ENCODE measurements at places on chromosomes 13 and 19.

DNA sequence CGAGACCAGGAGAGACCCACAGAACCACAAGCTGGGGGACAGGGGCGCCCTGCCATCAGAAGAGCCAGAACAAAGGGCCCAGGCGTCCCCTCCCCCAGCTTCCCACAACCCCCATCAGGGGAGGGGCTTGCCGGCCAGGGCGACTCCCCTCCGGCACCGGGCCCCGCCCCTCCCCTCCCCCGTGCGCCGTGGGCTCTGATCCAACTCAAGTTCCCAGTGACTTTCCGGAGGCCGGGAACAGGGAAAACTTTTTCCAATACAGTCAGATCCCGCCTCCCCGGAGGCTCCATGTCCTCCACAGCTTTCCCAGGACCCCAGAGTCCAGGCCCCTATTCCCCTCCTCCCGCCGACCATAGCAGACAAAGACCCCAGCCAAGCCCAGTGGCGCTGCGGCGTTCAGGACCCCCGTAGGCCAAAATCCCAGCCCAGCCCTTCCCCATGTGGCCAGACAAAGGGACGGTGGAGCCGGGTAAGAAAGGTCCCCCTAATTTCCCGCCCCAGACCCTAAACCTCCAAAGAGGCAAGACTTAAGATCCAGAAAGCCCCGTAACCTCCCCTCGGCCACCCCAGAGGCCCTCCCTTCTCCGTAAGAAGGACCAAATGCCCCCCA, 673 bp downstream of the TEAD2 start:
- DNase-seq = peak; percentile 73

DNA sequence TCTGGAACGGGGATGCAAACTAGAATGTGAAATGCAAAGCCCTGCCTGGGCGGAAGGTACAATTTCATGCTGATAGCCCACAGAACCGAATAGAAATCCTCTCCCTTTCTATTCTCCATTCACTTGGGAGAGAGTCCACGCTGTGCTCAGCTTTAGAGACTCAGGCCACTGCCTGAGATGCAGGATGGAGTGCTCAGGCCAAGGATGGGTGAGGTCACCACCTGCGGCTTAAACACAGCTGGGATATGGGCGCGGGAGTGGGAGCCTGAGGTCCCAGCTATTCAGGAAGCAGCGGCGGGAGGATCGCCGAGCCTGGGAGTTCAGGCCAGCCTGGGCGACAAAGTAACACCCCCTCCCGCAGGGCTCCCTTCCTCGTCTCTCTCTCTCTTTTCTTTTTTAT, 446 bp upstream of the ZNF83 start:
- DNase-seq = peak; percentile 74

- no peak for DNase-seq
Observed at GRCh38 chr13:111368091-111368490, 47.6 kb downstream of the TEX29 start.

DNA sequence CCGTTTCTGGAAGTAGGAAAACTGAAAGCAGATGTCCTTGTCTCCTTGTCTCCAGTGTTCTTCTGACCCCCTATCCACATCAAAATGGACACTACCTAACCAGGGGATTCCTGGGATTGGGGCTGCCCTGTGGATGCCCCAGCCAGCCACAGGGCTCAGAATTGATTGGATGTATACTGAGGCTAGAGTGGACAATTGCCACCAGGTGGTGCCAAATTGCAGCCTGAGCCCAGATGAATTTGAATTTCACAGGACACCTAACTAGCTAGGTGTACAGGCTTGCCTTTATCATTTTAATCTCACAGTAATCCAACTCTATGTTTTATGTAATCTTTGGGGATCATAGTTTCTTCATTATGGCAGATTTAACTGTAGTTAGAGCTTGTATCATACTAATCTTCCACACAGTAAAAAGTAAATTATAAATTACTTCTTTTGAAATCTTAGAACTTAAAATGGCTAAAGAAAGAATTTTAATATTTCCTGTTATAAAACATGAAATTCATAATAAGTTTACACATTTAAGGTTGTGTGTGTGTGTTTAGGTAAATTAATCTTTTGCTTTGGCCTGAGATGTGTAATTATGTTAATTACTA, 58.0 kb downstream of the PIBF1 start:
- DNase-seq = peak; percentile 20

DNA sequence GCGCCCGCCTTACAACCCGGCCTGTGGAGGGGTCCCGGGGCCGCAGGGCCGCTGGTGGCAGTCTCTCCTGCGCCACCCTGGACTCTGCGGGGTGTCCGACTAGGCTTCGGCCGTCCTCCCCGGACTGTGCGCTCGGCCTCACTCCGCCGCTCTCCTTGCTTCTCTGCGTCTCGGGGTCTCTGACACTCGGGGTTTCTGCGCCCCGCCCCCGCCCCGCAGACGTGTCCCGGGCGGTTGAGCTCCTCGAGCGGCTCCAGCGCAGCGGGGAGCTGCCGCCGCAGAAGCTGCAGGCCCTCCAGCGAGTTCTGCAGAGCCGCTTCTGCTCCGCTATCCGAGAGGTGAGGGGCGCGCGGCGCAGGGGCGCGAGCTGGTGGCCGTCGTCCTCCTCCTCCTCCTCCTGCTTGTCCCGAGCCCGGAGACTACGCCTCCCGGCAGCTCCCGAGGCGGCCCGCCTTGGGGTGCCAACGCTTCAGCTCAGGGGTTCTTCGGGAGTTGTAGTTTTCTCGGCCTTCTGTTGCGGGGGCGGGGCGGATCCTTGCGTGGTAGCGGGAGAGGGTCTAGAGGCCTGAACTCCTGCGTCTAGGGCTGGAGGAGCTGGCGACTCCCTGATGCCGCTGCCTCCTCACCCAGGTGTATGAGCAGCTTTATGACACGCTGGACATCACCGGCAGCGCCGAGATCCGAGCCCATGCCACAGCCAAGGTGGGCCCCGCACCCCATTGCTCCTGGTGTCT, 627 bp downstream of the LIN7B start:
- DNase-seq = no peak

GRCh38 chr13:41018602-41018948, 541 bp downstream of the ELF1 start:
- DNase-seq = no peak

DNA sequence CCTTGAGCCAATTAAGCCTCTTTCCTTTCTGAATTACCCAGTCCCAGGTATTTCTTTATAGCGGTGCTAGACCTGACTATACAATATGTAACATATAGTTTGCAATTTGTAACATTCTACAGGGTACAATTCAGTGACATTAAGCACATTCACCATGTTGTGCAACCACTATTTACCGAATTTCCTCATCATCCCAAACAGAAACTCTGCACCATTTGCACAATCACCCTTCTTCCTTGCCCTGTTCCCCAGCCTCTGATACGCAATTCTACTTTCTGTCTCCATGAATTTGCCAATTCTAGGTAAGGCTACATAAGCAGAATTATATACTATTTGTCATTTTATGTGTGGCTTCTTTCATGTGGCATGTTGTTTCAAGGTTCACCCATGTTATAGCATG, 13.7 kb upstream of the SIGLEC10 start:
- no peak for DNase-seq

- peak; percentile 27 for DNase-seq
Observed at GRCh38 chr13:79810669-79811068, 329.7 kb downstream of the NDFIP2 start.

DNA sequence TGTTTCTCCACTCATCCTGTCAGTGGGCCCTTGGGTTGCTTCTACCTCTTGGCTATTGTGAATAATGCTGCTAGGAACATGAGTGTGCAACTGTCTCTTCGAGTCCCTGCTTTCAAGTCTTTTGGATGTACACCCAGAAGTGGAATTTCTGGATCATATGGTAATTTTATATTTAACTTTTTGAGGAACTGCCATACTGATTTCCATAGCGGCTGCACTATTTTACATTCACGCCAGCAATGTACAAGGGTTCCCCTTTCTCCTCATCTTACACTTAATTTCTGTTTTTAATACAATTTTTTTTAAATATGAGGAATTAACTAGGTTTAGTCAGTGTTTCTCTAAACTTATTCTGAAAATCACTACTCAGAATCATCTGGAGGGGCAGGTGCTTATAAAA, 24.2 kb upstream of the SLC46A3 start:
- no peak for DNase-seq

- peak; percentile 49 for DNase-seq
Observed at GRCh38 chr19:33767898-33768413, 28.7 kb upstream of the KCTD15 start.

GRCh38 chr13:95660981-95661581, 15.9 kb upstream of the DNAJC3 start:
- peak; percentile 30 for DNase-seq

GRCh38 chr19:6535558-6536137, 4.8 kb downstream of the TNFSF9 start:
- no peak for DNase-seq

- DNase-seq = no peak
Observed at GRCh38 chr19:54429176-54429495, 13.9 kb downstream of the TTYH1 start.
